NCI-H510A (cell line): ENCODE measurements at places on chromosomes 12 and 14.

- DNase-seq: no peak
These were observed 32.0 kb upstream of the LRRK2 start for GRCh38 chr12:40192704-40193255.

DNA sequence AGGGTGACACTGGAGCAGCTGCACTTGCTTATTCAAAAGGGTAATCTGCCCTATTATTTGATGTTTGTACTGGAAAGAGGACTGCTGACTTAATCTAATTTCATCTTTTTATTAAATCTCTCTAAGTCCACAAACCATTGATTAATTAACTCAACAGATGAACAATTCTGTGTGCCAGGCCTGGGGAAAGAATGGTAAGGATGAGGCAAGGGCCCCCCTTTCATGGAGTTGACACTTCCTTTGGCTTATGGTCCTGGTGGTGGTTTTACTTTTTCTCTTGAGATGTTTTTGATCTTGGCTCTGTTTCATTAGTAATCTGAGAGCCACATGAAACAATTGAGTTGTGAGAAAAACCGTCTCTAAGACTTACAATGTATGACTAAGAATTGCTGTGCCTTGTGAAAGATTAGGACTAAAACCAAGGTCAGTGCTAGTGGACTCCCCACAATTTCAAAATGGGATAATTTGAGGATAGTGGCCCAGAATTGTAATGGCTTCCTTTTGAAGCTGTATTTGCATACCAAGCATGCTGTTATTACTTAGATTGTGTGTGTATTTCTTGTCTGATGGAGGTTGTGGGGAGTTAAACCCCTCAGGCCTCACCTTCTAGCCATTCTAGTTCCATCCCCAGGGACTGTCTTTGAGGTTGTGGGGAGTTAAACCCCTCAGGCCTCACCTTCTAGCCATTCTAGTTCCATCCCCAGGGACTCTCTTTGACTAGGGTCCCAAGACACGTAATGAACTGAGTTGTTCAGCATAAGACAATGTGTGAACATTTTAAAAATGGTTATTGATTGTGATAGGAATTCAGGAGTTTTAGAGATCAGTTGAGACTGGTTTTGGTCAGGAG lies 52.5 kb upstream of the EVL start:
- no peak for DNase-seq

DNA sequence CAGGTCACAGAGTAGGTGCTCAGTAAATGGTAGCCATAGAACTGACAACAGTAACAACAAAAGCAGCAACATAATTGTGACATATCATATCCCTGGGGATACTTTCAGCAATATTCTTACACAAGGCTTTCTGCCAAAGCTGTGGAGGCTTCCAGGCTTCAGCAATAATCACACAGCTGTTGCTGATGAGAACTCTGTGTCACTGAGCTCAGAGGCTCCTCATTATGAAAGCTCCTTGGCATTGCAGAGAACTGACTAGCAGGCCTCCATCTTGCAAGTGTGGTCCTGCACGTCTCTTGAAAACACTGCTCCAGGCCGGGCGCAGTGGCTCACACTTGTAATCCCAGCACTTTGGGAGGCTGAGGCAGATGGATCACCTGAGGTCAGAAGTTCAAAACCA lies 97.3 kb upstream of the BTG1 start:
- no peak for DNase-seq

DNA sequence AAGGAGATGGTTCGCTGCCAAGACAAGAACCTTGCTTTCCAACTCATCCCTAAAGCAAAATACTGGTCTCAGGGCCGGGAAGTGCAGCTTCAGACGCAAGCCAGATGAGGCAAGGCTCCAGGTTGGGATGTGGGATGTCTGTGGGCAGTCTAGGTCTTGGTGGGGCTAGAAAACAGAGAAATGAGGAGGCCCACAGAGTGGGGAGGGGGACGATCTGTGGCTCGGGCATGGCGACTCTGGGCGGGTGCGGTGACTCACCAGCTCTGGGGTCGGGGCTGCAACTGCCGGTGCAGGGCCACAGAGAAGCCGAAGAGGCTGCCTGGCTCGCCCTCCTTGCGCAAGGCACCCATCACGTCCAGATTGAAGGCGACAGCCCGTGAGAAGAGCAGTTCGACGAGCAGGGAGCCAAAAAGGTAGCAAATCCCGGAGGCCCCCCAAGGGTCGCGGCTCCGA lies 459 bp downstream of the ITGA7 start:
- DNase-seq: no peak

DNA sequence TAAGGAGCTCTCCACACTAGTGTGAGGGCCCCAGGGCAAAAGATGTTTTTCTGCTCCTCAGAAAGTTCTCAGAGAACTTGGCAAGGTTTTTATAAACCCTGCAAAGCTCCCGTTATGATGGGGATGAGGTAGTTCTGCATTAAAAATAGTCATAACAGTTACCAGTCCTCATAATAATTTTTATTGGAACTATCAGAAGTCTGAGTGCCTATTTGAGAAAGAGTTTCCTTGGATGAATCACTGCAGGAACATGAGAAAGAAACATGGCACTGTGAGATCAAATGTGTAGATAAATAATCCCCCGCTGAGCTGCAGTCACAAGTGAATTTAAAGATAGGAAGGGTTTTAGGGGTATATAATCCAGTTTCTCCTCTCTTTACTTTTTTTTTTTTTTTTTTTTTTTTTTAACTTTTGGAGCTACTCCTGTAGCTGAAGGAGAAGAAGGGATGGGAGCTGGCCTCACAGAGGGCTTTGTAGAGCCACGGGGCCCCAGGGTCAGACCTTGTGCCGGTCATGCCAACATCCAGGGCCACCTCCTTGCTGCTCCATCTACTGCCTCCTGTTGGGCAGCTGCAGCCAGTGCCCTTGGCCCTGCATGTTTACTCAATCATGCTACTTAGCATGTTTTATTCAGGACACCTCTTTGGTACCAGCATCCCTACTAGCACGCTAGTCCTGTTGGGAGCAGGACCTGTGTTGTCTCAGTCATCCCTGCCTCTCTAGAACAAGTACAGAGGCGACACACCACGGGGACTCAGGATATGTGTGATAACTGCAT lies 39.5 kb downstream of the EVL start:
- DNase-seq: no peak
